ENCODE measurements at places on chromosomes 12 and 14.

DNA sequence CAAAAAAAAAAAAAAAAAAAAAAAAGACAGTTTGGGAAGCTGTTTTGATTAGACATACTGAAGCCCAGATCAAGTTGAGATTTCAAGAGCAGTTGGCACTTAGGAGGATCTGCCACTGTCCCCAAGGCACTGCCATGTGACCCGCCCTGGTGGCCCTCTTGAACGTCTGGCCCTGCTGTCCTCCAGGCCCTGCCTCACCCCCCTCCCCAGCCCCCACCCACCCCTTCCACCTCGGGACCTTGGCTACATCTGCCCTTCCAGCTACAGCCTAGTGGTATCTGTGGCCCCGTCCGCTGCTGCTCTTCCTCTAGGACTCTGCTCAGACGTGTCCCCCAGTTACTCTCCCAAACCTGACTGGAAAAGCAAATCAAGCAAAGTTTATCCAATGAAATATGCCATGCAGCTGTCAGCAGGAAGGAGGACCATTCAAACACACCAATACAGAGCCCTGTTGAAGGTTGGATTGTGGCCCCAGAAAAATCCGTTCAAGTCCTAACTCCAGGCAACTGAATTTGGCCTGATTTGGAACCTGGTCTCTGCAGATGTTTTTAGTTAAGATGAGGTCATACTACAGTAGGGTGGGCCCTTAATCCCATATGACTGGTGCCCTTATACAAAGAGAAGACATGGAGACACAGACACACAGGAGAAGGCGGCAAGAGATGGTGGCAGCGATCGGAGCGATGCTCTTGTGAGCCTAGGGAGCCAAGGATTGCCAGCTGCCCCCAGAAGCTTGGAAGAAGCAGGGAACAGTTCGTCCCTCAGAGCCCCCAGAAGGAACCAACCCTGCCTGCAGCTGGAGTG, 17.7 kb downstream of the SLC25A29 start:
- no peak for DNase-seq

DNA sequence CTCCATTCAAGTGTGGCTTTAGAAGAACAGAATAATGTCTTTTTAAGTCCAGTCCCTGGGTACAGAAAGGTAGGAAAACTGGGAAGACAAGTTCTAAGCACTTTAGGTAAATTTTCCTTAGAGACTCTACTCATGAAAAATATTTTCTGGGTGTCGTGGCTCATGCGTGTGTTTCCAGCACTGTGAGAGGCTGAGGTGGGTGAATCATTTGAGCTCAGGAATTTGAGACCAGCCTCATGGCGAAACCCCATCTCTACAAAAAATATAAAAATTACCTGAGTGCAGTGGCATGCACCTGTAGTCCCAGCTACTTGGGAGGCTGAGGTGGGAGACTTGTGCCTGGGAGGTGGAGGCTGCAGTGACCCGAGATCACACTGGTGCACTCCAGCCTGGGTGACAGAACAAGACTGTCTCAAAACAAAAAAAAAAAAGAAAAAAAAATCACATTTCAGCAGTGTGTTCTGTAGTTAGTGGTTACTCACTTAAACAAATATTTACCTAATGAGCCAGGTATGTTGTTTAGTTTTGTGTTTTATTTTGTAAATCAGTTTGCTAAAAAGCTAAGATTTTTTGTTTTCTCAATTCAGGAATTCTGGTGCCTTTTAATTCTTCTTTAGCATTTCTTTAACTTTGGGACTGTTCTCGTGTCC, 52.3 kb upstream of the RD3L start:
- DNase-seq: no peak

DNA sequence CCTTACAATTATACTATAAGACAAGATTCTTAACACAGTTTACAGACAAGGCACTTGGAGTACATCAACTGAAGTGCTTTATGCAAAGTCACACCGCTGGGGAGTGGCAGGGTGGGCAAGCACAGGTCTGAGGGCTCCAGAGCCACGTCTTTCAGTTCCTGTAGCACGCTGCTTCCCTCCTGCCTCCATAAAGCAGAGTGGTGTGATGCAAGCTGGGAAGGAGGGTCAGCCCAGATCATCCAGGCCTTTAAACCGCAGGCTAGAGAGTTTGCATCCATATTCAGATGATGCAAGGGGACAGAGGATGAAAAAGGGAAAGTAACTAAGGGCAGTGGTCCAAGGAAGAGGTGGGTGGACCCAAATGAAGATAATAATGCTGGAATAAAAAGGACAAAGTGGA, 132.6 kb downstream of the ITPR2 start:
- DNase-seq: no peak

DNA sequence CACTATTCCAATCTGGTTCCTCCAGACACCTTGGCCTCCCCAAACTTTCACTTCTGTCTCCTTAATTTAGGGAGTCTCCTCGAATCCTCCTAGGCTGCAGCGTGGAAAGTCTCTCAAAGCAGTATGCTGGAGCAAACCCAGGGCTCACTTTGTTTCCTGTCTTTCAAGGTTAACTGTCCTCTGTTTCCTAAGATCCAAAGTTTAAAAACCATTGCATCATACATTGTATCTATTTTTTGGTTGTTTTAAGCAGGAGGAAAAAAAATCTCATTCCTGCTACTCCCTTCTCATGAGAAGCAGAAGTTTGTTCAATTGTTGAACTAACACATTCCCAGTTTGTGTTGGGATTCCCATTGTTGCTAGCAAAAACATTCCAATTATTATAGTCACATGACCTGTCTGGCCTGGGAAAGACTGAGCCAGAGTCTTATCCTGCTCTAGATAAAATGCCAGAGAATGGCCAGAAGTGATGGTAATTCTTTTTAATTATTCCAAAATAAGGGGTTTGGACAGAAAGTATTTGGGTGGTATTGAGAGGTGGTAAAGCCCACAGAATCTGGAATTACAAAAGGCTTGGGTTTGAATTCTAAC, 67.3 kb downstream of the HSPB8 start:
- no peak for DNase-seq

DNA sequence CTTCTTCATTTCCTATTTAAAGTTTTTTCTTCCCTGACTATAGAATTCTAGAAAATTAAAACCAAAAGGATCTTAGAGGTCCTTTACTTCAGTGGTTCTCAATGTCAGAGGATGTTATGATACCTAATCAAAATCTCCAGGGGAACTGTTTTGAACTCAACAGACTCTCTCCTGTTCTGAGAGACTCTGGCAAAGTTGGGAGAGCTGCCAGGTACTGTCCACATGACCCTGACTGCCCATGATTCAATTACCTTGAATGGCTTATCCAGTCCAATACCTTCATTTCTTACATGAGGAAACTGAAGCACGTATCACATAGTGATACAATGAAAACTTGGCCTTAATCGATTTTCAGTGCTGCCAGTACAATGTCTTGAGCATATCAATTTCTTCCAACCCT, 16.6 kb downstream of the ALKBH1 start:
- no peak for DNase-seq

- DNase-seq: no peak
Measured at GRCh38 chr12:58368001-58368400, 426.6 kb downstream of the ATP23 start.
